ENCODE measurements at places on chromosomes 2 and 18. TPM values are rescaled to one million over a fixed set of nuclear protein-coding genes. Genes with fewer than 3 reads are reported as not detected.
A peak's percentile ranks its signal among the peaks of the same experiment; 100 is the strongest.

Gene CFAP221
- polyA plus RNA-seq = 0.12 TPM

GRCh38 chr18:1311376-1311775, 406.7 kb downstream of the ADCYAP1 start:
- DNase-seq = no peak

GRCh38 chr2:180578441-180578840, 402.0 kb upstream of the UBE2E3 start:
- no peak for DNase-seq

- peak; percentile 81 for DNase-seq
Observed at GRCh38 chr2:190759749-190760213, 110.9 kb downstream of the NAB1 start.

GRCh38 chr18:41999751-42000150, 44.7 kb downstream of the PIK3C3 start:
- DNase-seq = no peak
